ENCODE measurements at places on chromosomes 13 and 19.

GRCh38 chr13:74715718-74716117, 581.5 kb upstream of the KLF12 start:
- DNase-seq = no peak

GRCh38 chr19:46065486-46066071, 24.8 kb upstream of the IGFL4 start:
- DNase-seq = no peak

GRCh38 chr13:76912476-76912875, 26.3 kb upstream of the KCTD12 start:
- DNase-seq = no peak

GRCh38 chr13:91574766-91575165, 176.3 kb downstream of the GPC5 start:
- DNase-seq = no peak

- DNase-seq = no peak
Measured at GRCh38 chr13:85148009-85148408, 651.2 kb downstream of the SLITRK6 start.

DNA sequence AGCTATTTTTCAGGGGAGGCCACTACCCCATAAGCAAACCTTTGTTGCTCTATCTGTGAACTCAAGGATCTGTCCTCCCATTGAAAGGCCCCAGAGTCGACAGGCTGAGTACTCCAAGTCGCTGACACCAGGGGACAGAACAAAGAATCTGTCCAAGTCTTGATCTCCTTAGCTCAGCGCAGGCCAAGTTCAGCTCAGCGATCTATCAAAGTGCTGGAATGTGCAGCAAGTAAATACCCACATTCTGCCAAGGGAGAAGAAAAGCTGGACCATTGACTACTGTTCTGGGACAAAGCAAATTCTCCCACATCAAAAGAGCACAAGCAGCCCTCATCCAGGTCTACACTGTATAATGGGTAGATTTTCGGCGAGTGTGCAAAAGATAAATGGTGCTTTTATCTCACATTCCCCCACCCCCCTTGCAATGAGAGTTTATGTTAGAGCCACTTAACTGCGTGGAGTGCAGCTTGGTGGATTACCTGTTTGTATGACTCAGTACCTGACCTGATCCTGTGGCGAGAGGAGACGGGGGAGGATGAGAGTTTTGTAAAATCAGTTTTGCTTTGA, 391.7 kb upstream of the SGCG start:
- DNase-seq = no peak

DNA sequence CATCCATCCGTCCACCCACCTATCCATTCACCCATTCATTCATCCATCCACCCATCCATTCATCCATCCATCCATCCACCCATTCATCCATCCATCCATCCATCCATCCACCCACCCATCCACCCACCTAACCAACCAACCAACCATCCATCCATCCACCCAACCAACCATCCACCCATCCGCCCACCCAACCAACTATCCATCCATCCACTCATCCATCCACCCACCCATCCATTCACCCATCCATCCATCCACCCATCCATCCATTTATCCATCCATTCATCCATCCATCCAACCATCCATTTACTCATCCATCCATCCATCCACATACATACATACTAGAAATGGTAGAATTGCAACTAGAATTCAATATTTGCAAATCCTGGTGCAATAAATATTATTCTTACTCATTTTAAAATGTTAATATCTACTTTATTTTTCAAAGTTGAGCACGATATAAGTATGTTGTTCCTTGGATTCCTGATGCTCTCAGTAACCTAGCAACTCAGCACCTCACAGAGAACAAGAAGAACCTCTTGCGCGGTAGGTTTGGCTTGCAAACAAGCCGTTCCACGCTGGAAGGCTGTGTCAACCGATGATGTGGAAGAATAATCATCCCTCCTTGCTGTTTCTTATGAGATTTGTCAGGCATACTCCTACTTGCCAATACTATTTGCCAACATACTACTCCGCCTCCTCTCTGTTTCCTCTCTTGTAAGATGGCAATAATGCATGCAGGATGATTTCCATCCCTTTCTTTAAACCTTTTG, 111.7 kb downstream of the GNG7 start:
- DNase-seq = no peak

DNA sequence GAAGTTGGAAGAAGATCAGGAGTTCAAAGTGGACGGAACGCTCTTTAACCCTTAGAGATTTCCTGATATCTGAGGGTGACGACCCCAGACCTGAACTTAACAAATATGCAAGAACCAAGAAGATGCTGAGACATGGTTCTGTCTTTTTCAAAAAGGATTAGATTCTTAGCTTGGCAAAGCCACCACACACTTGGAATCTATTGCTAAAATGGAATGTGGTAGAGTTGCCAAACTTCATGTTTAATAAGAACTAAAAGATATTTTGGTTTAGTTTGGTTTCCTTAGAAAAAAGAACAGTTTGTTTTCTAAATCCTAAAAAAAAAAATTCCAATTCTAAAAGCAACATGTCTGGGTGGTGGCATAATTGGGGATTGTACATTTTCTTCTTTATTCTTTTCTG, 29.5 kb downstream of the UNC13A start:
- no peak for DNase-seq
